ENCODE measurements at places on chromosomes 7 and 10. TPM values are rescaled to one million over a fixed set of nuclear protein-coding genes. Genes with fewer than 3 reads are reported as not detected.
A peak's percentile ranks its signal among the peaks of the same experiment; 100 is the strongest.

The AASS gene
- 10.8 TPM for total RNA-seq

The CRHR2 gene
- not detected for total RNA-seq

The RBP4 gene
- total RNA-seq, result not detected

The SH2D4B gene
- total RNA-seq, result 0.12 TPM

The SDK1 gene
- total RNA-seq, result 2.0 TPM

The EMX2 gene
- not detected for total RNA-seq

GRCh38 chr10:2650328-2650727 lies 417.0 kb upstream of the PFKP start:
- H3K36me3 ChIP-seq, result no peaks in the 10 kb centered on the region
- H3K4me1 ChIP-seq, result no peaks in the 10 kb centered on the region

- H3K4me3 ChIP-seq, result peak overlapping the region; percentile 51
- peak; percentile 63 for DNase-seq
- H3K36me3 ChIP-seq, result no peaks in the 10 kb centered on the region
- H3K4me1 ChIP-seq, result peaks cover 14% of the 10 kb centered on the region
Measured at GRCh38 chr10:43594944-43595589, 11.2 kb upstream of the ZNF485 start.

DNA sequence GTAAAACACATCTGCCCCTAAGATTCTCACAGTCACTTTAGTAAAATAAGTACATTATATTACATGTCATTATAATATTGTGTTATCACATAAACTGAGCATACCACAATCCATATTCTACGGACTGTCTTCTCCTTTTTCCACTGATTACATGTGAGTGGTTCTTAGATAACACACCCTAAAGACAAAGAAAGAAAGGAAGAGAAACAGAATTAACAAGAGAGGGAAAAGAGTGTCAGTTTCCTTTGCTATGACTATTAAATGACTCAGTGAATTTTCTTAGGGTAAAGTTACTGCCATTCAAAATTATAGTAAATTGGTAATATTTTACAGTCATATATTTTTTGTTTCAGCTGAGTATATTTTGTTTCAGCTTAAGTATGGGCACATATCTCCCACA lies 268.3 kb downstream of the TWIST1 start:
- no peak overlapping the region for H3K4me3 ChIP-seq
- H3K27me3 ChIP-seq, result no peaks in the 10 kb centered on the region
- no peak for DNase-seq
- H3K4me1 ChIP-seq, result no peaks in the 10 kb centered on the region
- H3K27ac ChIP-seq, result no peak overlapping the region

DNA sequence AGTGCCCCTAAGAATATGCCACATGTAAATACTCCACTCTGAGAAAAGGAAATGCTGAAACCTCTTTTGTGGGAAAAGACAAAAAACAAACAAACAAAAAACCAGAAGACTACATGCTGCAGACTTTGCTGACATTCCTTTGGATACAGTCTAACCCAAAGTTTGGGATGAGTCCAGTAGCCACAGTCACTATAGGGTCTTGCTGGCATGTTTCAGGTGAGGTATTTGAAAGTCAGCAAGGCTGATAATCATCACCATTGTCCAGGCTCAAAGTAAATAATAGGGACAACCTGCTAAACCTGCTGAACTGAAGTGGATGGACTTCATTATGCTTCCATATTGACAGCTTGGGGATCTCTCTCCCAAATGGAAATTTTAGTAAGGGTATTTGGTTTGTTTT lies 1087.0 kb upstream of the LRRTM3 start:
- no peak overlapping the region for H3K4me3 ChIP-seq
- H3K27ac ChIP-seq, result no peak overlapping the region
- no peaks in the 10 kb centered on the region for H3K36me3 ChIP-seq
- no peaks in the 10 kb centered on the region for H3K4me1 ChIP-seq
- no peaks in the 10 kb centered on the region for H3K27me3 ChIP-seq

DNA sequence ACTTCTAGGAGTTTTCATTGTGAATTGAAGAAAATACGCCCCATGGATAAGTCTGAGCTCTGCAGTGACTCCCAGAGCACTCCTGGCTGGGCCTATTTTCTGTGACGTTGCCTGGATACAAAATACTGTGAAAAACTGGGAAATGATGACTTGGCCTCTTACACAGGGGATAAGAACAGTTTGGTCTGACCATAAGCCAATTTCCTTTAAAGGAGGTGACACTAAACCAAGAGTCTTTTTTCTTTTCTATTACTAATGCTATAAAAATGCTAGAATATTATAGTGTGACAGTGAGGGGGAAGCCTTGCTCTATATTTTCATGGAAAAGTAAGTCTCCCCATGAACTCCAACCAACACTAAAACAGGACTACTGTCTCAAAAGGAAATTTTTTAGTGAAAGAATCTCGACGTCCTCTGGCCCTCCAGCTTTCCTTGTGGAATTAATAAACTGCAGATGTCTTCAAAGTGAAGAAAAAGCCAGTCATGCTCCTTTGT lies 45.5 kb downstream of the MYOF start:
- H3K4me3 ChIP-seq, result no peak overlapping the region
- no peaks in the 10 kb centered on the region for H3K4me1 ChIP-seq
- no peak for DNase-seq
- H3K27me3 ChIP-seq, result no peaks in the 10 kb centered on the region
